ENCODE measurements at places on chromosomes 2 and 18.

- no peak for DNase-seq
Observed at GRCh38 chr18:30920351-30920750, 122.2 kb downstream of the DSC3 start.

GRCh38 chr2:128772671-128773070, 454.0 kb upstream of the HS6ST1 start:
- no peak for DNase-seq

- no peak for DNase-seq
Observed at GRCh38 chr18:64436111-64436510, 287.2 kb upstream of the LINC00305 start.

GRCh38 chr18:45167631-45168280, 447.5 kb upstream of the SLC14A2 start:
- DNase-seq = no peak

- no peak for DNase-seq
Observed at GRCh38 chr2:10120877-10121574, 1.5 kb upstream of the RRM2 start.

- no peak for DNase-seq
Observed at GRCh38 chr2:46545015-46545839, 65.9 kb downstream of the TMEM247 start.

DNA sequence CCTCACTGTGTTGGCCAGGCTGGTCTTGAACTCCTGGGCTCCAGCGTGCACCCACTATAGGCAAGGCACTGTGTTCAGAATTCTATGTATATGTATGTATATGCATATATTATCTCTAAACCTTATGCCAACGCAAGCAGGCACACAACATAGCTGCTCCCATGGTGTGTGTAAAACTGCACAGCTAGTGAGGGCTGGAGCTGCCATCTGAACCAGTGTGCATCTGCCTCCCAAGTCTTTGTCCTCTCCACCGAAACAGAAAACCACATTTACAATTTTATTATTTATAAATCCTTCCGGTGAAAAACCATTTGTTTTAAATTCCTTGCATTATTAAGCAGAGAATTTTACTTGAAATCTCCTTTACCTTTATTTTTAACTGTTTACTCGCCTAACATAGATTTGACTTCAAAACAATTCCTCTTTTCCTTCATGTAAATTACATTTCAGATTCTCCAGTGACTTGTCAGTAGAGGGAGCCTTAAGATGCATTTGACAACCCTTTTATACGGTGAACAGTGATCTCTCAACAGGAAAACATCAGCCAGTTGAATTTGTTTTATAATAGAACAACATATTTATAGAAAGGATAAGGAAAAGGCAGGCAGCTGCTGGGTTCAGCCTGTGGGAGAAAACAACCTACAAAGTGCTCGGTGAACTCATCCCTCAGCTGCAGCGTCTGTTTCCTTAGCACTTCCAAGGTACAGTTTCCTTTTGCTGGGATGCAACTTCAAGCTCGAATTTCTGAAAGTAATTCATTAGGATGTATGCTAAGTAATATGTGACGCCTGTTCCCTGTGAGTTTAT, 101.2 kb downstream of the MYT1L start:
- no peak for DNase-seq

DNA sequence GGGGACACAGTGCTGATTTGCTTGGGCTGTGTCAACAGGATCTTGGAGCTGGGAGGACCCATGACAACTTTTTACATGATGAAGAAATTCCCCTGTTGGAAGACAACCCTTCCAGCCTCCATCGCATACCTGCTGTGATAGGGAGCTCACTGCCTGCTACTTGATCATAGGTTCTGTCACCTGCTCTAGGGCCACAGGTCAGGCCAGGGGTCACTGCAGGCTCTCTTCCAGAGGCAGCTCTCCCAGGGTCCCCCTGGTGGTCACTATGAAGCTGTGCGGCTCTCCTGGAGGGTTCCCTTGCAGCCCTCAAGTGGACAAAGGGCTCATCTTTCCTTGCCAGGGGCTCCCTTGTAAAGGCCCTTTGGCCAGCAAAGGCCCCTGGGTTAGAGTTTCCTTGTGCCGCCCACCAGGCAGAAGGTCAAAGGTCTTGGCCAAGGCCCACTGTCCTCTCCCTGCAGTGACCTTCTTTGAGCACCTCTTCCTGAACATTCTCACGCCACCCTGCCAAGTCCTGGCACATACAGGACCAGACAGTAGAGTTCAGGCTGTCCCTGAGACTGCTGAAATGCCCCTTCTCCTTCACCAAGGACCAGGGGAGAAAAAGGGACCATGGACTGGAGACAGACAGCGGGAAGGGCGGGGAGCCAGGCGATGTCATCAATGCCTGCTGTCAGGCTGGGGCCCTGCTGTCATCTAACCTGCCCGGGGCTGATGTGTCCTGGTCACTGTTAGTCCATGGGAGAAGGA, 345.1 kb downstream of the DYSF start:
- DNase-seq = no peak

DNA sequence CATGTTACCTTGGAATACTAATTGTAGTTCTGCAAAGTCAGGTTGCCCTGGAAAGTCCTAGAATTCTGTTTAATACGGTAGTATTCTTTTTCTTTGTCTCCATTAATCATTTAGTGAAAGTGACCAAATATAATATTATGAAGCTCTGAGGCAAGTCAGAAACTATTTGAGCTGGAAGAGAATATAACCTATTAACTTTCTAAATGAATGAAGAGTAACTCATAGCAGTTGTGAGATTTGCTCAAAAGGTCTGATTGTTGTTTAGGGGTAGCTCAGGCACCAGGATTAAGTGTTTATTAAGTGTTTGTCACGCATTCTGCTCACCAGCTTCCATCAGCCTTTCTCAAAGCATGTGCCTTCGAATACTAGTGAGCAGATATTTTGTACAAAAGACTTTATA, 46.7 kb upstream of the SERPINE2 start:
- DNase-seq = no peak

GRCh38 chr18:4823091-4823490, 368.0 kb upstream of the DLGAP1 start:
- DNase-seq = no peak

GRCh38 chr2:197198890-197199289, 111.7 kb downstream of the ANKRD44 start:
- DNase-seq = peak; percentile 68

- DNase-seq = no peak
Observed at GRCh38 chr18:42683094-42683493, 432.4 kb downstream of the RIT2 start.

- DNase-seq = no peak
Observed at GRCh38 chr2:137865954-137866540, 98.2 kb upstream of the HNMT start.

- DNase-seq = no peak
Observed at GRCh38 chr2:151275291-151275690, 13.6 kb upstream of the RBM43 start.

DNA sequence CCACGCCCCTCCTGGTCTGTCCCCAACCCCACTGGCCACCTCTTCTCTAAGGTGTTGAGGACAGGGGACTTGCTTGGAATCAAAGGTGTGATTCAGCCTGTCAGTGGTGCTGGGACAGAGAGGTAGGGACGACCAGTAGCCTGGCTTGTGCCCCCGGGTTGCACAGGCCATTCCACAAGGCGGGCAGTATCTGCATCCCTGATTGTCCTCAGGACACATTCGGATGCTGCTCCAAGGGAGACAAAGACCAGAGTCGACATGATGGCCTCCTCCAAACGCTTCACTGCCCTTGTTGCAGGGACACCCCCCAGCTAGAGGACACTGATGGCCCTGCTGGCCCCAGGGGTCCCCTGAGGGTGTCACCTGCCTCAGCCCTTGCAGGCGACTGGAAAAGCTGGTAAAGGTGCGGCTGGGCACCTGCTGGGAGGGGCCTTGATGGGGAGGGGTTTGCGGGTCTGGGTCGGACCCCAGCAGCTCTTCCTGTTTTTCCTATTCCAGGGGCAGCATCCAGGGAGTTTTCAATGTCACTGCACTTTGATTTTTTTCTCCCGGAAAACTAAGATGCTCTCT, 98.0 kb downstream of the PTGR3 start:
- no peak for DNase-seq

DNA sequence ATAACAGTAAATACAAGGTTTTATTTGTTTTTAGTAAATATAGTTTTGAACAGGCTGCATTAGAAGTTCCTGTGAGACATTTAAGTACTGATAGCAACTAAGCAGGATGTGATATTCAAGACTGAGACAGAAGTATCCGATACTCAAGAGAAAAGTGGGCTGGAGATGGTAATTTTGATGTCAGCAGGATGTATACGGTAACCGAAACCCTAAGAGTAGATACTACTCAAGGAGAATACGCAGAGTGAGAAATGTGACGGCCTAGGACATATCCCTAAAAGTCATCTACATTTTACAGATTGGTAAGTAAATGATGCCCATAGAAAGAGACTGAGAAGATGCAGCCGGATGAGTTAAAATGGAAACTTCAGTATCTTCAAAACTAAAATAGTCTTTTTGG, 115.4 kb downstream of the GORASP2 start:
- DNase-seq = no peak

- DNase-seq = no peak
Observed at GRCh38 chr2:101386599-101387150, 628 bp downstream of the CREG2 start.

- no peak for DNase-seq
Observed at GRCh38 chr2:510839-511238, 166.4 kb downstream of the TMEM18 start.

DNA sequence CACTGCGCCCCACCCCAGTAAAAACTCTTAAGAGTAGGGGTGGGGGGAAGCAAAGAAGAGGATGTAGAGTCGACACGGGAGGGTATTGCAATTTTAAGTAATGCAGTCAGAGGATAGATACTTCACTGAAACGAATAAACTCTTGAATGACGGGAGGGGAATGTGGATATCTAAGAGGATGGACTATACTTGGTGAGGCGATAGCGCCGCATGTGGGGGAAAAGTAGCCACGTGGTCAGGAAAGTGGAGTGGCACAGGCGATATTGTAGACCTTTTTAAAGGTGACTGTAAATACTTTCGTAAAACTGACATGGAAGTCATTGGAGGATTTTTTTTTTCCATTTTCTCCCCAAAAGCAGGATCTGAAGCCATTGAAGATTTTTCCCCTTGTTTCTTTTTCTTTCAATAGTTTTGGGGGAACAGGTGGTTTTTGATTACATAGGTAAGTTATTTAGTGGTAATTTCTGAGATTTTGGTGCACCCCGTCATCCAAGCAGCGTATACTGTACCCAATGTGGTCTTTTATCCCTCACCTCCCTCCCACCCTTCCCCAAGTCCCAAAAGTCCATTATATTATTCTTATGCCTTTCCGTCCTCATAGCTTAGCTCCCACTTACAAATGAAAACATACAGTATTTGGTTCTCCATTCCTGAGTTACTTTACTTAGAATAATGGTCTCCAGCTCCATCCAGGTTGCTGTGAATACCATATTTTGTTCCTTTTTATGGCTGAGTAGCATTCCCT, 13.8 kb downstream of the CLK1 start:
- no peak for DNase-seq

GRCh38 chr2:164522561-164522981, 98.7 kb downstream of the GRB14 start:
- DNase-seq = no peak

DNA sequence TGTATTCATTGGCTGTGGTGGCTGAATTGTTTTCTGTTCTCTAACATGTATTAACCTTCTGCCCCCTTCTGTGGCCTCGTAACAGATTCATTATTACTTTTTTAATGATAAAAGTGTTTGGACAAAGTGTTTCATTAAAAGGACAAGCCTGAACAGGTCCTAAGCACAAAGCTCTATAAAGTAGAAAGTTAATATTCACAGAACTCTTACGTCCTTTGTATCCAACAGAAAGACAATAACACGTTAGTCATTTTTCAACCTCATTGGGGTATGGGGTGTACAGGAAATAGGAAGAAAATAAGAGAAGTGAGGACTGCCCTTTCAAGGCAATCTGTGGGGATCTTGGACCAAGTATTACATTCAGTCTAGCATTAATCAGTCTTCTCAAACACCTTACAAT, 105.5 kb upstream of the RGPD4 start:
- DNase-seq = no peak

DNA sequence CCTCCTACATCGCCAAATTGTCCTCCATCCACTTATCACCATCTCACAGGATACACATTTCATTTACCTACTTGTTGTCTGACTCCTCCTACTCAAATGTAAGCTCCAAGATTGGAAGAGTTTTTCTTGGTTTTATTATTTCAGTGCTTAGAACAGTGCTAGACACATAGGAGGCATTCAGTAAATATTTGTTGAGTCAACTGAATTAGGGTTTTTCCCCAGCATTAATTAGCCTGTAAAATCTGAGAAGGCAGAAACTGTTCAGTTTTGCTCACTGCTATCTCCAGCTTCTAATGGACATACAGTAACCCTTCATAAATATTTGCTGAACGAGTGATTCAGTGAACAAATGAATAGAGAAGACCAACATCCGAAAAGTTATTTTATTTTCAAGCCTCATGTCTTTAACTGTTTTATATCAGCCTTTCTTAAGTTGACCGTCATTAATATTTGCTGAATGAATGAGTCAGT, 800 bp downstream of the TTC21B start:
- no peak for DNase-seq

- DNase-seq = no peak
Observed at GRCh38 chr2:190412966-190413365, 4.8 kb downstream of the MFSD6 start.

DNA sequence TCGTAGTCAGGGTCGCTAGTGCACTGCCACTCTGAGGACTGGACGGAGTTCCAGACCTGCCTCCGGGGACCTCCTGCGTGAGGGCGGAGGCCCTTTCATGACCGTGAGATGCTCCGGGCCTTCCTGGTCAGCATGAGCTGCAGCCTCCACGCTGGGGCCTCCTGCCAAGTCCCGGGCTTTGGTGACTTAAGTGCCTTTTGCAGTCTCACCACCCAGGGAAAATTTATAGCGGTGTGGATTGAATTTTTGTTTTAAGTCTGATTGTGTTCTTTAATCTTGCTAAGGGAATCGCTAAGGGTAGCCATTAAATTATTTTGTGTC, 33.6 kb downstream of the CHRNA1 start:
- no peak for DNase-seq

- DNase-seq = no peak
Observed at GRCh38 chr18:36187826-36188721, 777 bp downstream of the MOCOS start.

DNA sequence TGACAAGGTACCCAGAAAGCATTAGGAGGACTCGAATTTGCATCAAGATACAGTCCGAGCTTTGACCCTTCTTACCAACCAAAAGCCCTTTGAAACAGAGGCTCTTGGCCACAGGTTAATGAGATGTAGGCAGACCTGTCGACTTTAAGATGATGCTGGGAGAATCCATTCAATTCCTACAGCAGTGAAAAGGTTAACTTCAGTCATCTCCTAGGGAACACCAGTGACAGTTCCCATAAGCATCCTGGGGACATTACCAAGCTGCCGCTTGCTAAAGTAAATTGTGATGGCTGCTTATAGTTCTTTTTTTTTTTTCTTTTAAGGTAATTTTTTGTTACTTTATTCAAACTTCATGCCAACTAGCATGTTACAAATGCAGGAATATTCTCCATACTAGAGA, 379.3 kb downstream of the SOX11 start:
- no peak for DNase-seq

GRCh38 chr2:34853646-34854045, 1254.5 kb upstream of the FAM98A start:
- DNase-seq = no peak
